CD4-positive, alpha-beta T cell treated with Interleukin-2 at 100 ng/mL for 4 hours (primary cell): ENCODE measurements at places on chromosomes 6 and 20.

DNA sequence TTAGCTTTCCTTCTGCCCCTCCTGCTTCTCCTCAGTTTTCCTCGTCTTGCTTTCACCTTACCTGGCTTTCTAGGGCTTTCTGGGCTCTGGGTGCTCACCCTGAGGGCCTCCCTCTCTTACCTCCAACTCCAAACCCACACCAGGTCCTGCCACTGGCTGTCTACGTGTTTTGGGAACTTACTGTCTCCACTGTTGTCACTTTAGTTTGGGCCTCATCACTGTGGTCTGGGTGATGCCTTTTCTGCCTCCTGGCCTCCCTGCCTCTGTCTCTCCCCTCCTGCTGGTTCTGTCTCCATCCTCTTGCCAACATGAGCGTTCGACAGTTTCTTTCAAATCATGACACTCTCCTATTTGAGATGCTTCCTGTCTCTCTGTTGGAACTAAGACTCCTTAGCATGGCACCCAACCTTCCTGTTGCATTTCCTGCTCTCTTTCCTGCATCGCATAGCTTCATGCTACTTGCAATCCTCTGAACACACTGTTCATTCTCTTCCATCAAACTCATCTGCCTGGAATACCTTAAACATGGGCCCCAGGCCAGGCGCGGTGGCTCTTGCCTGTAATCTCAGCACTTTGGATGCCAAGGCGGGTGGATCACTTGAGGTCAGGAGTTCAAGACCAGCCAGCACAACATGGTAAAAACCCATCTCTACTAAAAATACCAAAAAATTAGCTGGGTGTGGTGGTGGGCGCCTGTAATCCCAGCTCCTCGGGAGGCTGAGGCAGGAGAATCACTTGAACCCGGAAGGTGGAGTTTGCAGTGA lies 5.5 kb downstream of the CD40 start:
- no peak for DNase-seq

DNA sequence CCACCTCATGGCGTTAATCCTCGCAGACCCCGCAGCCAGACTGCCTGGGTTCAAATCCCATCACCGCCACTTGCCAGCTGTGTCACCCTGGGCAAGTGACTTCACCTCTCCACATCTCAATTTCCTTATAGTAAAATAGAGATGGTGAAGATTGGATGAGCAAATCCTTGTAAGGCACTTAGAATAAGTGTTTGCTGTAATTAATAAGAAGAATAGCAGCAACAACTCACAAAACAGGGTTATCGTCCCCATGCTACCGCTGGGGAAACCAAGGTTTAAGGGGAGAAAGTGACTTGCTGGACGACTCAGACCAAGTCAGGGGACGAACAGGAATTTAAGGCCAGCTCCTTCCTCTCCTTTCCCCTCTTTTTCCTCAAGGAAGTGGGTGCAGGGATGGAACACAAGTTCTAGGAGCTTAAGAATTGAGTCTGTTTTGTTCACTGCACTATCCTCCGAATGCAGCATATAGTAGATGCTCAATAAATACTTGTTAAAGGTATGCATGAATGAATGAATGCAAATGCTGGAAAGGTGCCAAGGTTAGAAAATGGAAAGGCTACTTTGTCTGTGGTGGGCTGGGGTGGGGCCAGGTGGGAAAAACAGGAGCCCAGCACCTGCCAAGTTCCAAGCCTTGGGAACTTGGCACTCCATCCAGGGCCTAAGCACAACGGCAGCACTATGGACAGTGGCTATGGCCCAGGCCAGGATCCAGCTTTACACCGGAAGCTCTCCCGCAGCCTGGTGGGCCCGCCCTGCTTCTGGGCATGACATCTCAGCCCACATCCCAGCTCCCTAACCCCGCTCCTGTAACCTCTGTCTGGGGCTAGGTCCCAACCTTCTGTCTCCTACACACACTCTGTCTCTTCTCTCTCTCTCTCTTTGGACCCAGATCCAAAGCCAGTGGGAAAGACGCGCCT lies 4.9 kb upstream of the CDH22 start:
- no peak for DNase-seq

DNA sequence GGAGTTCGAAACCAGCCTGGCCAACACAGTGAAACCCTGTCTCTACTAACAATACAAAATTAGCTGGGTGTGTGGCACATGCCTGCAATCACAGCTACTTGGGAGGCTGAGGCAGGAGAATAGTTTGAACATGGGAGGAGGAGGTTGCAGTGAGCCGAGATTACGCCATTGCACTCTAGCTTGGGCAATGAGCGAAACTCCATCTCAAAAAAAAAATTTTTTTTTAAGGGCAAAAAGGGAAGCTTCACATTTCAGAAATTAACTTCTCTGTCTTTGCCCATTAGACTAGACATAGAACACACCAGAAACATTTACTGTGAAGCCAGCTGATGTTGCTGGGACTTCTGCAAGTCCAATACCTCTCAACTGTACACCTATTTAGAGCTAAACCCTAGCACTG lies 90.8 kb upstream of the HDAC2 start:
- DNase-seq, result no peak

DNA sequence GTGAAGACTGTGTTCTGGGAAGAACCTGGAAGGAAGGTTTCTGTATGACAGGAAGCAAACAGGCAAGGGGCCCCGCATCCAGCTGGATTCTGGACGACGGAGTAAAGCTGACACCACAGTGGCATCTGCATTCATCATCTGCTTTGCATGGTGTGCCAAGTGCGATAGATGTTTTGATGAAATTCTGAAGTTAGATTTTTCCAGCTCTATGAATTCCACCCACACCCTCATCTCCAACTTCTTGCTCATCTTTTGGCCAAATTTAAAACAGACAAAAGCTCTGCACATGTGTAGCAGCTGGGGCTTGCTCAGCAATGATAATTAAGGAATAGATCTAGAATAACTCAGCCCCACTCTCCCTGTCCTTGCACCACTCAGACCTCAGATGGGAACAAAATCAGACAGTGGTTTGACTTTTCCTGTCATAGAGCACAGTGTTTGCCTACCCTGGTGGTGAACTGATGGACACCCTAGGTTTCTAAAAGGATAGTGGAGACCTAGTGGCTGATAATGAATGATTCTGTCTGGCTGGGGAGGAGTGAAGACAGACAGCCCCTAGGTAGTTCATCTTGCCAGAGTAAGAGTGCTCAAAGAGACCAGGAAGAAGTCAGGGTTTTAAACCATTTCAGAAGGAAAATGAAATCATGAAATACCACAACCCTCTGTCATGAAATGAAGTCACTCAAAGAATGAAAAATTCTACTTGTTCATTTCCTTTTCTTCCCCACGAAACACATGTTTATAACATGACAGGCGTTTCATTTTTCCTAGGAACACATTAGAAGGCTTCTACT lies 85.8 kb downstream of the BCAS1 start:
- no peak for DNase-seq

DNA sequence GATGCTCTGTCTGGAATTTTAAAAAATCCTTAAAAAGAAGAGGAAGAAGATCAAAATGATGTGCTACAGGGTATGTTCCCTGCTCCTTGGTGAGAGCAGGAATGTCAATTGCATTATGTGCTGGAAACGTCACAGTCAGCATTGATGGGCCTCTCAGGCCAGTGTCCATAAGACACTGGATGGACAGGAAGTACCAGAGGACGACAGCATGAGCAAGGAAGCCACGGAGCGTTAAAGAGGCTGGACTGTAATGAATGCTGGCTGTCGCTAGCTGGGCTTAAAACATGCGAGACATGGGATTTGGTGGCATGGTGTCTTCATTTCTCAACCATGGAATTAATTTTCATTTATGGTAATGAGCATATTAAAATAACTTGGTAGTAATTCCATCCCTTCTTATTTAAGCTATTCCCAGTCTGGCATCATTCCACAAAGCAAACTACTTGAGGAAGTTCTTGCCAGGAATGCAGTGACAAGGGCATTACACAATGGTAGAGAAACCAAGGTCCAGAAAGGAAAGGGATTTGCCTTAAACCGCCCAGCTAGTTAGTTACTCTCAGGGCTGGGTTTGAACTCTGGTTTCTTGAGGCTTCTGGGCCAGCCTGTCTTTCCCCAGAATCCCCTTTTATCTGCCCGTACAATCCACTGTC lies 166.6 kb upstream of the SOX4 start:
- DNase-seq, result no peak

DNA sequence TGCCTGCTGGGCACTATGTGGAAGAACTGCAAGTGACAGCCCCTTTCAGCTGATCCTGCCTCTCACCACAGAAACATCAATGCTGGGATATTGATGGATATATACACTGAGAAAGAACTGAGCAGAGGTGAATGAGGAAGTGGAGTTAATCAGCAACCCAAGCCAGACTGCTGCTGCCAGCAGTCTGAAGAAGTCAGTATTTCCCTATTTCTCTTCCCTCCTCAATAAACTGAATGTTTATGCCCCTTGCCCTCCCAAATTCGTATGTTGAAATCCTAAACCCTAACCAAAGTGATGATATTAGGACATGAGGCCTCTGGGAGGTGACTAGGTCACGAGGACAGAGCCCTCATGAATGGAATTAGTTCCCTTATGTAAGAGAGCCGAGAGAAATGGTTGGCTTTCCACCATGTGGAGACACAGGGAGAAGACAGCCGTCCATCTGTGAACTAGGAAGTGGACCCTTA lies 76.3 kb downstream of the CDK19 start:
- no peak for DNase-seq

GRCh38 chr20:37072293-37073196 lies 23.3 kb downstream of the RBL1 start:
- DNase-seq, result no peak

DNA sequence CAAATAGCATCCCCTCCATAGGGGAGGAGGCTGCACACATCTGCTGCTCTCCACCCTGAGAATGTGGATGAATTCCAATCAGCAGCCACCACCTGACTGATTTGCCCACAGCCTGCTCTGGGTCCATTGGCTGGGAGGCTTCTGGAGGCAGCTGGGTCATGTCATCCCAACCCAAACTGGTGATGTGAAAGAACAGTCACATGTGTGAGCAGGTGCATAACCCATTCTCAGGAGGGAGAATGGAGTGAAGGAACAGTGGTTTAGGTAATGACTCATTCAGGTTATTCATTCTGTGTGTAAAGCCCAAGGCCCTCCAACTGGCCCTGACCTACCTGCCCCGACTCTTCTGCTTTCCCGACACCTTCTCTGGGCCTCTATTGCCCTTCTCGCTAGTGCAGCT lies 90.9 kb upstream of the GCM1 start:
- no peak for DNase-seq

DNA sequence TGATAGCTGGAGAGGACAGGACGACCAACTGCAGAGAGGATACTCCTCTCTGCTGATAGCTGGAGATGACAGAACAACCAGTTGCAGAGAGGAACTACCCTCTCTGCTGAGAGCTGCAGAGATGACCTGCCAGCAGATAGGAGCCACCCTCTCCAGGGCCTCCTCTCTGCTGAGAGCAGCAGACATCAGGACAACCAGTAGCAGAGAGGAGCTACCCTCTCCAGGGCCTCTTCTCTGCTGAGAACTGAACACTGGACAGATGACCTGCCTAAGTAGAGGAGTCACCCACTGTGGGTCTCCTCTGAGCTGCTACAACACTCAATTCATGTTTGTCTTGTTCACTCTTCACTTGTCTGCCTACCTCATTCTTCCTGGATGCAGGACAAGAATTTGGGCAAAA lies 27.3 kb upstream of the ZBTB24 start:
- DNase-seq, result no peak

DNA sequence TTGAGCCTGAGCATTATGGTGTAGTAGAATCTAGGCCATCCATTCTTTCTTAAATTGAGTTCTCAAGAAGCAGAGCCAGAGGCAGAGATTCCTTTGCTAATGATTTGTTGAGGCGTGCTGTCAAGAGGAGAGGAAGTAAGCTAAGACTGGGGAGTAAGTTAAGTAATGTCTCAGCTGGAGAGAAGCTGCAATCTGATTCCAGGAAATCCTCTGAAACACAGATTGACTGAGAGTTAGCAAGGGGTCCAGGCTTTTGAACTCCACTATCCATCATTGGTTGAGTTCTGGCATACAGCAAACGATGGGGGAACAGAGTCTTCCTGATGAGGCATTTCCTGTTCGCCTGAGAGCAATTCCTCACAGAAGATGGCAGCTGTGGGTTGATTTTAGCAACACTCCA lies 207.4 kb upstream of the RAB32 start:
- DNase-seq, result no peak

DNA sequence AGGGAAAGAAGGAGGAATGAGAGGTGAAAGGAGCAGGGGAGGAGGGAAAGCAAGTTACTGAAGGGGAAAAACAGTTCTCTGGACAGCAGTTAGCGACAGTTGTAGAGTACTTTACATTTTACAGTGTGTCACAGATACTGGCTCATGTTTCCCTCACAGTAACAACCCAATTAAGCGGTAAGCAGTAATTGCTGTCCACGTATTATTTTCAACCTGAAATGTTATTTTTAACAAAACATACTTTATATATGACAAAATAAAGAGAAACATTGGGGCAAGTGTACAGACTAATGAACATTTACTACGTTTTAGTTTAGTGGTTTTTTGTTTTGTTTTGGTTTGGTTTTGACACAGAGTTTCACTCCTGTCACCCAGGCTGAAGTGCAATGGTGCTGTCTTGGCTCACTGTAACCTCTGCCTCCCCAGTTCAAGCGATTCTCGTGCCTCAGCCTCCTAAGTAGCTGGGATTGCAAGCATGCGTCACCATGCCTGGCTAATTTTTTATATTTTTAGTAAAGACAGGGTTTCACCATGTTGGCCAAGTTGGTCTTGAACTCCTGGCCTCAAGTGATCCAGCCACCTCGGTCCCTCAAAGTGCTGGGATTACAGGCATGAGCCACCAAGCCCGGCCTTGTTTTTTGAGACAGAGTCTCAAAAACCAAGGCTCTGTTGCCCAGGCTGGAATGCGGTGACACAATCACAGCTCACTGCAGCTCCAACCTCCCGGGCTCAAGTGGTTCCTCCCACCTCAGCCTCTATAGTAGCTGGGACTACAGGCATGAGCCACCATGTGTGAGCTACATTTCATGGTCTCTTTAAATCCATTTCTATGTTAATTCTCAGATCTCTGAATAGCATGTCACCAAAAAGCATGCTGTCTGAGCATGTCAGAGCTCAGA lies 22.6 kb upstream of the BTN3A2 start:
- DNase-seq, result no peak

GRCh38 chr6:69105288-69105687 lies 470.2 kb downstream of the ADGRB3 start:
- DNase-seq, result no peak

GRCh38 chr20:43925801-43926200 lies 11.1 kb downstream of the TOX2 start:
- DNase-seq, result no peak

GRCh38 chr6:116876635-116877611 lies at the start of gene RFX6:
RFX6 (plus strand) TSS chr6:116877242; CDS start chr6:116877276, 34 bp downstream.
- DNase-seq, result no peak

- DNase-seq, result no peak
Observed at GRCh38 chr20:35311822-35312221, 19.6 kb upstream of the FAM83C start.

DNA sequence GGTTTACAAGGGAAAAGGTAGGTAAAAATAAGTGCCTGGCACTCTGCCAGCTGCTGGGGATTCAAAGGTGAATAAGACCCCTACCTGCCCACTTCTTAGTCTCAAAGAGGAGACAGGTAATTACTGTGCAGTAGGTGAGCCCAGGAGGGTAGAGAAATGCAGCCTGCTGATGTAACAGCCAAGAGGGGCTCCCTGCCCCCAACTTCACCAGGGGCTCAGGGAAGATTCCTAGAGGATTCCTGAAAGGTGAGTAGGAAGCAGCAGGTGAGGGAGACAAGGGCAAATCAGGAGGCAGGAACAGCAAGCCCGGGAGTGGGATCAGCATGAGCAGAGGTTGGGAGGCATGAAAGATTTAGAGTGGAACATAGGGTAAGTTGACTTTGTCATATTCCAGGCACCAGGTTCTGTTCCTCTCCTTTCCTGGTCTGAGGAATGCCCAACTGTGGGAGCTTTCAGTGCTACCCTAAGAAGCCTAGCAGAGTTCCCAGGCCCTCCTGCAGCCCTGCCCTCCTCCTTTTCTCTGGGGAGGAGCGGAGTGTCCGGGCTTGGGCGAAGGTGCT lies 258.1 kb downstream of the LRFN2 start:
- DNase-seq, result no peak

GRCh38 chr6:46243754-46244153 lies 73.0 kb upstream of the ENPP5 start:
- no peak for DNase-seq
